Ureter (tissue), 1 donor: ENCODE measurements at places on chromosomes 16 and 17. TPM values are rescaled to one million over a fixed set of nuclear protein-coding genes. Genes with fewer than 3 reads are reported as not detected.

DNA sequence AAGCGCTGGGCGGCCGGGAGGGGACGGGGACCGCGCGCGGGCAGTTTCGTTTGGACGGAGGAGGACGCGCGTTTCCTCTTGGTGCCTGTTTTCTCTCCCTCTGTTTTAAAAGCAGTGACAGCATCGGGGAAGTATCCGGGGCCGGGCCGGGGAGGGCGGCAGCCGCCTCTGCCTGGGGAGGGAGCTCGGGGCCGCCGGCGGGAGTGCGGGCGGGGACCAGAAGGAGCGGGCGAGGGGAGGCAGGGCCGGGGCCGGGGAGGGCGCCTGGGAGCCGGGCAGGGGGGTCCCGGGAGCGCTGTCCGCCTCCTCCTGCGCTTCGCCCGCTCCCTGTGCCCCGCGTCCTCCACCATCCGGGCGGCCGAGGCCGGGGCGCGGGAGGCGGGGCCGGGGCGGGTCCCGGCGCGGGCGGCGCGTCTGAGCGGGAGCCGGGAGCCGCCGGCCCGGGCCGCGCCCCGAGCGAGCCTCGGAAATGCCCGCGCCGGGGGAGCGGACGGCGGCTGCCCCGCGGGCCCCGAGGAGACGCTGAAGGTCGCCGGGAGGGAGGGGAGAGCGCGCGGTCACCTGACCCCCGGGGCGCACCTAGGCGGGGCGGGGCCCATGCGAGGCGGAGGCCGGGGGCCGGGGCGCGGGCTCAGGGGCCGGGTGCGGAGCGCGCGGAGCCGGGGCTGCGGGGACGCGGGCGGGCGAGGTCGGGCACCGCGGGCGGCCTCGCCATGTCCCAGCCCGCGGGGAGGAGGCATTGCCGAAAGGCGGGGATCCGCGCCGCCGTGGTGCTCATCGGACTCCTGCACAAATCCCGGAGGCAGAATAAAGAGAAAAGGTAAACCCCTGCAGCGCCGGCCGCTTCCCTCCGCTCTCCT lies 57.3 kb downstream of the RAP1GAP2 start:
- peak; percentile 54 for DNase-seq

DNA sequence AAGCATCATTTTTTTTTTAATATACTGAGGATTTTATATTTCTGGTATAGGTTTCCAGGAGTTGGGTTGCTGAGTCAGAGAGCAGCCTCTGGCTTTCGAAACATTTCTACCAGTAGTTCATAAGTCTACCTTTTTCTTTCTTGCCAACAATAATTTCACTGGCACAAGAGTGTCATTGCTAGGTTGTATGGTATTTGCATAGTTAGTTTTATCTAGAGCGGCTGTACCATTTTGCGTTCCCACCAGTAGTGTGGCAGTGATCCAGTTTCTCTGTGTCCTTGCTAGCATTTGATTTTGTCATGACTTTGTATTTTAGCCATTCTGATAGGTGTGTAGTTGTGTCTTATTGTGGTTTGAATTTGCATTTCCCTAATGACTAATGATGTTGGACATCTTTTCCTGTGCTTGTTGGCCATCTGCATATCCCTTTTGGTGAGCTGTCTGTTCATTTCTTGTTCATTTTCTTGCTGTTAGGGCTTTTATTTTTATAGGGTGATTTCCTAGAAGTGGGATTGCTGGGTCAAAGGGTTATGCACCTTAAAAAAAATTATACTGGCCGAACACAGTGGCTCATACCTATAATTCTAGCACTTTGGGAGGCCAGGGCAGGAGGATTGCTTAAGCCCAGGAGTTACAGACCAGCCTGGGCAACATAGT lies 39.9 kb downstream of the SNX29 start:
- no peak for DNase-seq

DNA sequence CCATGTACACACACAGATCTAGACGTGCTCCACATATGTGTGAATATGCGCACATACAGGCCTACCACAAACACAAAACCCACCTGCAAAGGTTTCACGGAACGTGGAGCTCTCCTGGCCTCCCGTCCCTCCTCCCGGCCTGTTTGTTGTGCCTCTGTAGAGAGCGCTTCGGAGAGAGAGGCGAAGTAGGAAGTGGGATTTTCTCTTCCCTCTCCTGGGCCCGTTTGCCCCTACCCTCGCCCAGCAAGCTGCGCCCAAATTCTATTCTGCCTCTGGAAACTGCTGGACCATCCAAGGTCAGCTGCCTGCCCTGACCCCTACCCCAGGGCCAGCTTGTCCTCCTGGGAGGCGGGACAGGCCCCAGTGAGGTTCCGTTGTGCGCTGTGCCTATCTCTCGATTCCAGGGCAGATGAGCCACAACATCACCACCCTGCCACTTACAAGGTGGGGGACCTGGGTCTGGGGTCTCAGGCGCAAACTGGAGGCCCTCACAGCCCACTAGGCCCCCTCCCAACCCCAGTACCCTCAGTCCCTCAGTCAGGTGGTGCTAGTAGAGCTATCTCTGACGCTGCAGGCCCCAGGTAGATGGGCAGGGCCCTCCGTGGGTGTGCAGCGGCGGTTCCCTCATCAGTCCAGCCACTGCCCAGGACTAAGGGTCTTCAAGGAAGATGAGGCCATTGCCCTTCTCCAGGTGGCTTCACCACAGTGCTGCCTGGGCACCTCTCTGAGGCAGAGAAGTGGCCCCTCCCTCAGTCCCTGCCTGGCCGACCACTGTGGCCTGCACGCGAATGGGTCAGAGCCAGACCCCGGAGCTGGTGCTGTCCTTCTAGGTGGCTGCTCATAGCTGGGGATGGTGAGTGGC lies 54.2 kb downstream of the BEAN1 start:
- DNase-seq: peak; percentile 47

DNA sequence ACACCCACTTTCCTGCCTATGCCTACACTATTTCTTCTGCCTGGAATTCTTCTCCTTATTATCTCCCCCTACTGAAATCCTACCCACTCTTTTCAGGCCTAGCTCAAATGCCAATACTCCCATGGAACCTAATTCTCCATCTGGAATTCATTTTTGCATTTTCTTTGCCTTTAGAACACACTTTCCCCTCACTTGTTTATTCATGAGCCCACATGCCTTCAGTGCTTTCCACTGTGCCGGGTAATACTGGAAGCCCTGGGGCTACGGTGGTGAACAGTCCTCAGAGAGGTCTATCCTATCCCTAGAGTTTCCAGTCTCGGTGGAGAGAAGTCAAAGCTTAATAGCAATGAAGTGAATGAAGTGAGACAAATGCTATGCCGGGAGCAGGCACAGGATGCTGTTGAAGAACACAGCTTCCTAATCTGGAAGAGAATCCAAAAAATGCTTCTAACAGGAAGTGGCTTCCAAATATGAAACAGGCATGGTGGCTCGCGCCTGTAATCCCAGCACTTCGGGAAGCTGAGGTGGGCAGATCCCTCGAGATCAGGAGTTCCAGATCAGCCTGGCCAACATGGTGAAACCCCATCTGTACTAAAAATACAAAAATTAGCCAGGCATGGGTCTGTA lies 322.4 kb downstream of the GRIN2A start:
- no peak for DNase-seq

Gene CAPNS2
- total RNA-seq: 42.5 TPM

- no peak for DNase-seq
These were observed 585.5 kb upstream of the SOX9 start for GRCh38 chr17:71535321-71535720.

DNA sequence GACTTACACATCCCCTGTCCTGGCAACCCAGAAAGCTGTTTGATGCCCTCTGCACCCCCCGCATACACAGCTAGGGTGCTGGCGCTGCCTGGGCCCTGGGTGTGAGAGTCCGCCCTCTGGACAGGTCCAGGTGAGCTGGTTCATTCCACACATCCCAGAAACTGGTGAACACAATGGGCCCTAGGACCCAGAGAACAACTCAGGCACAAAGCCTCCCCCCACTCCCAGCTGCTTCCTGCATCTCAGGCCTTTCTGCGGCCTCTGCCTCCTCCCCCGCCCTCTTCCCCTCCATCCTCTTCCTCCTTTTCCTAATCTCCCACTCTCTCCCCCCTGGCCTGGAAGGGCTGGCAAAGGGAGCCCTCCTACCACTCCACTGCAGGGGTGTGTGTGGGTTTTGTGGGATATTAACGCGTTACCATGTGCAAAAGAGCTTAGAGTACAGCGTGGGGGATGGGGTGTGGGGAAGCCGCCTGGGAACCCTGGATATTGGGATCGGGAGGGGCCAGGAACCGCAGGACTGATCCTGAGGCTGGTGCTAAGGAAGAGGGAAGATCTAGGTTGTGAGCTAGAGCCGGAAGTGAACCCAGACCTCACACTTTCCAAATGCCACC lies 1.6 kb upstream of the PPP1R9B start:
- DNase-seq: peak; percentile 89

DNA sequence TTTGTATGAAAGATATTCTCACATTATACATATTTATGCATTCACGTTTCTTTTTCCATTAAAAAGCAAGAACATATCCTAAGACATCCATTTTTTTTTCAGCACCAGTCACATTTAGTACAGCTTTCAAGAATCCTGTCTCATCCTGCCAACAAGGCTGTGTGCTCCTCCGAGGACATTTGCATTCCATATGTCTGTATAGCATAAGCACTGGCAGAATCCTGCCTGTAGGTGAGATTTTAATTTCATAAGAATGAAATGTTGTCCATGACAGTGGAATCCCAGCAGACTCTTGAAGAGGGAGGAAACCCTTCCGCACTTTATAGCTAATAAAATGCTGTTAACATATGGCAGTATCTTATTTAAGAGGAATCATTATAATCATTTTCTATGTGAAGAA lies 2.9 kb upstream of the PMP22 start:
- DNase-seq: no peak

DNA sequence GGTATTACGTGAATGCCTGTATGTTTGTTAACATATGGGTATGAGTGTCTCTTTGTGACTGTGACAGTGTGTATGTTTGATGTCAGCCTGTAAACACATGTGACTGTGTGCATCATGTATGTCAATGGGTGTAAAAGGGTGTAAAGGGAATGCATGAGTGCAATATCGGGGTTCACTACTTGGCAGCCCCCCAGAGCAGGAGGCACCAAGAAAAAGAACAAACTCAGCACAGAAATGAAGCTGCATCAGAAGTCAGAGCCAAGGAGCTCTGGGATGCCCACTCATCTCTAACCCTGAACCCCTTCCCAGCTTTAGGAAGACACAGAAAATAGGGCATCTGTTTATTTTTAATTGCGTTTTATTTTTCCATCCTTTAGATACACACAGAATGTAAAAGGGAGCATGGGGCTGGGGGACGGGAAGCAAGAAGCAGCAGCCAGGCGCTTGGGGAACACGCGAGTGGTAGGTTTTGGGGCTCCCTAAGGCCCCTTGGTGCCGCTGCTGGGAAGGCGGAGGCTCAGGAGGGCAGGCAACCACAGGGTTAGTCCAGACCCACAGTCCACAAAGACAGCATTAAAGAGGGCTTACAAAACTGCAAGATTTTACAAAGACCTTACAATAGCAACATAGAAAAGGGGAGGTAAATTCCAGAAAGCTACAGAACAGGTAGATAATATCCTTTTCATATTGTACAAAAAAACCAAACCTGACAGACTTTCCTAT lies 2.3 kb upstream of the HOXB6 start:
- DNase-seq: no peak

DNA sequence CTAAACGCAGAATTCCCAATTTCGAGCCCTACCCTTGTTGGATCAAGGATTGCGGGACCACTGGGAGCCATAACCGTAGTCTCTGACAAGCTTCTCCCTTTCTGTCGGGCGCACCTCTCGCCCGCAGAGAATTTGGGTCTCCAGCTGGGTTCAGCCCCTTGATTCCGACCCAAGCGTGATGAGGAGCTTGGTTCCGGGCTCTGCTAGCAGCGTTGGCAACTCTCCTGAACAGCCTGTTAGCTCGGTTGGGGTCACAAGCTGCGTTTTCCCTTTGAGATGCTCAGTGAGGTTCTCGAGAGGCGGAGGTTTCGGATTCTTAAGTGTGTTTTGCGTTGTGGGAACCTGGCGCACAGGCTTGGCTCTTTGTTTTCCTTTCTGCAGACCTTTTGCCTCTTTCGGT lies 655 bp downstream of the ATXN1L start:
- DNase-seq: no peak

- DNase-seq: no peak
These were observed 1.6 kb upstream of the IGFALS start for GRCh38 chr16:1794908-1795666.

DNA sequence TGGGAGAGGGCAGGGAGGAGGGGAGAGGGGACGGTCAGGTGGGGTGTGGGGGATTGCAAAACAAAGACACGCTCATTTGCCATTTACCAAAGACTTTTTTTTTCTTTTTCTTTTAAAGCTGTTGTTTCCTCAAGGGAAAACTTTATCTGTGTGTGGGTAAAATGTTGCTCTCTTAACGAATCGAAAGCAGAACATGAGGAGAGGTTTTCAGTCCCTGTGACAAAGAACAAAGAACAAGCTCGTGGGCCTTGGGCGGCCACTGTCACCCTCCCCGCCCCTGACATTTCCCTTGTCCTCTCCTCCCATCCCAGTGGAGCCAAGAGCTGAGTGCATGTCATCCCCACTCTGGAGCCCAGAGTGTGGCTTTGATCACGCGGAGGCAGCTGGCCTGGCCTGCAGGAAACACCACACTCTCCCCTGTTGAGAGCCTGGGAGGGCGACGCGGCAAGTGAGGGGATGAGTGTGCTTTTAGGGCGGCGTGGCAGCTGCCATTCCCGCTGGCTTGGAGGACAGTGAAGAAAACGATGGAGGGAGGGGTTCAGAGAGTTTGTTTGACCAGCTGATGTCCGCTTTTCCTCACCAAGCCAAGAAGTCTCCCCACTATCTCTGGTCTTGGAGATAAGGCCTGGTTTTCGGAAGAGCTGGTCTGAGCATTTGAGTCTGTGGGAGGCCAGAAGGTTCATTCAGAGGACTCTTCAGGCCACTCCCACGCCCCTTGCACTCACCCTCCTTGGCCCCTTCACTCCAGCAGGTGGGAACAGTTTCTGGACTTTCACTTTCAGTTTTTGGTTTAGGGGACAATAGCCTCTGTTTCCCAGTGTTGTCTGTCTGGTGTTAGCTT lies 11.4 kb downstream of the CCR7 start:
- peak; percentile 72 for DNase-seq

Gene ABCC6
- total RNA-seq: 0.29 TPM

Gene CLUH
- total RNA-seq: 176 TPM

DNA sequence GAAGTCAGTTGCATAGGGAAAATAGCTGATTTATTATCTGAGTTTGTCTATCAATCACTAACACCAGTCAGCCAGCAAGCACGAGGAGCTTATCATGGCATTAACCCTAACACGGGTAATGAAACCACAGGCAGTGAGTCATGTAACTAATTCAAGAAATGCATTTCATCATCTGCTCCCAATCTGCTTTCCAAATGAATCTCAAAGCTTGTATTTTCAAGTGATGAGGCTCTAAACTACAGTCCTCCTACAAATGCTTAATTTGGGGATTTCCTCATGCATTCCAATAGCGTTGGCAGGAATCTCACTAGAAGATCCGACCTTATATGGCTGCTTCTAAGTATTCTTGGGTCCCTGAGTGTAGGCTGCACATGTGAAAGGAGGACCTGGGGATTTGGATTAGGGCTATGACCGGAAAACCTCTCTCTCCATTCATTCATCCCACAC lies 118.4 kb upstream of the HSBP1 start:
- no peak for DNase-seq

- DNase-seq: no peak
These were observed 11.5 kb upstream of the IL34 start for GRCh38 chr16:70634861-70635260.
